ENCODE measurements at places on chromosomes 1 and 21.
A peak's percentile ranks its signal among the peaks of the same experiment; 100 is the strongest.

DNA sequence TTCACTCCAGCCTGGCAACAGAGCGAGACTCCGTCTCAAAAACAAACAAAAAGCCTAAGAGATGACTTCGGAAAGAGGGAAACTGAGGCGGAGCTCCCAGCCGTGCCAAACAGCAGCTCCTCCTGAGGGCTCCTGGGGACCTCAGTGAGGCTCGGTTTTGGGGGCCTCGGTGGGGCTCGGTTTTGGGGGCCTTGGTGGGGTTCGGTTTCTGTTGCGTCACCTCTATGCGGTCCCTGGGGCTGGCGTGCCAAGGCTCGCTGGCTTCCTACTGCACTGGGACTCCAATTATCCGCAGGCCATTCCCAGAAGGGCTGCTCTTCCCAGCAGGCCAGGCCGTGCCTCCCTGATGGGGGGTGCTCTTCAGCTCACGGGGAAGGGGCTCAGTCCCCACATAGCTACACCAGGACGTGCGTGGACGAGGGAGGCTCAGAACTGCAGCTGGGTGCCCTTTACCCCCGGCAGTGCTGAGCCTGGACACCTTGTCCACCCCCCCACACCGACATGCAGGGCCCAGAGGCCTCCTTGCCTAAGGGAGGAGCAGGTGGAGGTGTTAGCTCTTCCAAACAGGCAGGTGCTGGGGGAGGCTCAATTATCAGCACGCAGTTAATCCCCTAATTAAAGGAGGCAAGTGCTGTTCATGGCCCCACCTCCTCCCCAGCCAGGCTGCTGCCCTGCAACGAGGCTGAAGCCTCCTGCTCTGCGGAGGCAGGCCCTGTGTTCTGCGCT, 5.1 kb upstream of the C1orf159 start:
- no peak for DNase-seq

DNA sequence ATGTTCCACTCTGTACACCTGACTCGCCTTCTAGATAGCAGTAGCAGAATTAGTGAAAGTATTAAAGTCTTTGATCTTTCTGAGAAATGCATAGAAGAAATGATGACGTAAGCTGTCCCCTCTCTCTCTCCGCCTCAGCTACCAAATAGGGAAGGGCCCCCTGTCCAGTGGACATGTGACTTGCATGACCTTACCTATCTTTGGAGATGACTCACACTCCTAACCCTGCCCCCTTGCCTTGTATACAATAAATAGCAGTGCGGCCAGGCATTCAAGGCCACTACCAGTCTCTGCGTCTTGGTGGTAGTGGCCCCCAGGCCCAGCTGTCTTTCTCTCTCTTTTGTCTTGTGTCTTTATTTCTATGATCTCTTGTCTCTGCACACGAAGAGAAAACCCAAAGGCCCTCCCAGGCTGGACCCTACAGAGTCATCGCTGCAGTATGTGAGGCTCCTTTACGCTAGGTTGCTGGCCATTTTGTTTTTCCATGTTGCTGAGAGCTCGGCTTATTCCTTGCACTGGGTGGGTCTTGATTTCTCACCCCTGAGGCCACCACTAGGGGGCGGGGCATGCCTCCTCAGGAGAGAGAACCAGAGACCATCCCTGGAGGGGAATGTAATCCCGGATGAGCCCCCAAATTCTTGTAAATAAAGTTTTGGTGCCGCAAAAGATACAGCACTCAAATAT, 16.0 kb upstream of the ZBTB8B start:
- DNase-seq, result peak; percentile 8

DNA sequence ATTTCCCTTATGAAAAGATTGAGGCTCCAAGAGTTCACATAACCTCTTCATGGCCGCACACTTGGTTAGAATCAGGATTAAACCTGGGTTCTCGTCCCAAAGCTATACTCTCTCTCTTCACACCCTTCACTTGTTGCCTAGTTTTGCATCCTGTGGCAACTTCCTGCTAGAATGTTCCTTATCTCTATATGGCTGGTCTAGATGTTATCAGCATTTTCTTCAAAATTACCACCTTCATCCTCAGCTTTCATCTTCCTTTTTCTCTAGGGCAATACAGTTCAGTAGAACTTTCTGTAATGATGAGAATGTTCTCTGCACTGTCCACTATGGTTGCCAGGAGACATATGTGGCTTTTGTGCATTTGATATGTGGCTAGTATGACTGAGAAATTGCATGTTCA, 31.1 kb upstream of the BCAR3 start:
- no peak for DNase-seq

- DNase-seq, result no peak
Measured at GRCh38 chr1:233315718-233316301, 11.7 kb upstream of the MAP3K21 start.

DNA sequence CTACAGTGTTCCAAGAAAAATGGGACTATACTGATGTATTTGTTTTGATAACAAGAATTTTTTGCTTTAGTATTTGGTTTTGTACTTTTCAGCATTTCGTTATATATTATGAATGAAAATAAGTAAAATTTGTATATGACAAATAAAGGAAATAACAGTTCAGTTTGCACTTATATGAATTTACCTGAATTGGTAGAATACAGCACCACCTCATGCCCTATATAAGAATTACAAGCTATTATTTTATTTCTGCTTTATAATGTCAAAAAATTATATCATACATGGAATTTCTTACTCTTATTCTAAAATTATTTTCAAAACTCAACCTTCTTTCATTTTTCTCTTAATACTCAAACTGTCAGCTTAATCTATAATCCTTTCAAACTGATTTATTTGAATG, 14.6 kb downstream of the EFCAB7 start:
- no peak for DNase-seq

DNA sequence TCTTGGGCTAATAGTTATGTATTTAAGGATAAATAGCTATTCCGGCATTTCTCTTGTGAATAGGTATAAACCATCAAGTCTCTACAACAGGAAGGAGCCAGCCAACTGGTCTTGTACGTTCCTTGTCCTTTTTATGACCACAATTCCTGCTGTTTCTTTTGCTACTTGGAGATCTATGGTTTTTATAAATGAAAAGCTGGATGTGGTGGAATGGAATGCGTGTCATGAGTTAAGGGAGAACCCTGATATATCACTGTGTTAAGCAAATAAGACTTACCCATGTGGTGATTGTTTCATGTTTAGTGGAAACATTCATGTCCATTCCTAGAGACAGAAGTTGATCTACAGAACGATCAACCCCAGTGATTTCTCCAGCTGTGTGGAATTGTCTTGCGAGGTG, 282.1 kb downstream of the RPS6KC1 start:
- no peak for DNase-seq

DNA sequence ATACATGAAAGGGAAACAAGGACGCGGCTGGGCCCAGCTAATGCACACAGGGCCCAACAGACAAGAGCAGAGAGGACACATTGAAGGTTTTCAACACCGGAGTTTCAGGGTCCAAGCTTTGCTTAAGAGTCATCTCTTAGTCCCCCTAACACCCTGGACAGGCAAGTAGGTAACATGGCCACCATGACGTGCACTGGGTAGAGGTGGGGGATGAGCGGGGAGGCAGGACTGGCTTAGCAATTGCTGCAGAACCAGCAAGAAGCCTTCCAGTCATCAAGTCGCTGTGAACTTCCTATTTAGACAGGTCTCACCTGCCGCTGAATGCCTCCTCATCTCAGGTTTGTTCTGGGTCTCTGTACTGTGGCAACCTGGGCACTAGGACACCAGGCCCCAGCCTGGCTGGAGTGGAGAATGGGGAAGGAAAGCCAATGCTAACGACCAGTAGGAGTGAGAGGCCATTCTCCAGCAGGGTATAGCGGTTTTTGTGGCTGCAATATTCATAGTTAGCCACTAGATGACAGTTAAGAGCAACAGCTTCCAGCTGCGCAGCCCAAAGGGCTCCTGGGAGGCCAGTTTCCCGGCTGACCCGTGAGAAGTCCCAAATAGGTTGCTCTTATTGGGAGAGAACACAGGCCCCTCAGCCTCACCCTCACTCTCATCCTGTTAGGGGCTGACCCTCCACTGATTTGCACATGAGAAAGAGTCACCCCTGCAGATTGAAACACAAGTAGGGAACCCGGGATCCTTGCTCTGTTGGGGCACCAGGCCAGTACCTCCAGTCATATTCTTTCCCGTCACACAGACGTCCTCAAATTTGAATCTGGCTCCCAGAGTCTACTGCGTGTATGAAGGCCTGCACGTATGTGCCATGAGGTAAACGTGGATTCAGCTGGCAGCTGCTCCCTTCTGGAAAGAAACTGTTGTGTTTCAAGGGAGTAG, 6.0 kb upstream of the PIGC start:
- peak; percentile 42 for DNase-seq

GRCh38 chr1:37070126-37070525, 35.8 kb upstream of the GRIK3 start:
- DNase-seq, result no peak

- DNase-seq, result peak; percentile 84
Measured at GRCh38 chr1:225746361-225747179, 31.1 kb upstream of the SRP9 start.

- DNase-seq, result no peak
Measured at GRCh38 chr1:173447224-173447623, 29.9 kb upstream of the PRDX6 start.

DNA sequence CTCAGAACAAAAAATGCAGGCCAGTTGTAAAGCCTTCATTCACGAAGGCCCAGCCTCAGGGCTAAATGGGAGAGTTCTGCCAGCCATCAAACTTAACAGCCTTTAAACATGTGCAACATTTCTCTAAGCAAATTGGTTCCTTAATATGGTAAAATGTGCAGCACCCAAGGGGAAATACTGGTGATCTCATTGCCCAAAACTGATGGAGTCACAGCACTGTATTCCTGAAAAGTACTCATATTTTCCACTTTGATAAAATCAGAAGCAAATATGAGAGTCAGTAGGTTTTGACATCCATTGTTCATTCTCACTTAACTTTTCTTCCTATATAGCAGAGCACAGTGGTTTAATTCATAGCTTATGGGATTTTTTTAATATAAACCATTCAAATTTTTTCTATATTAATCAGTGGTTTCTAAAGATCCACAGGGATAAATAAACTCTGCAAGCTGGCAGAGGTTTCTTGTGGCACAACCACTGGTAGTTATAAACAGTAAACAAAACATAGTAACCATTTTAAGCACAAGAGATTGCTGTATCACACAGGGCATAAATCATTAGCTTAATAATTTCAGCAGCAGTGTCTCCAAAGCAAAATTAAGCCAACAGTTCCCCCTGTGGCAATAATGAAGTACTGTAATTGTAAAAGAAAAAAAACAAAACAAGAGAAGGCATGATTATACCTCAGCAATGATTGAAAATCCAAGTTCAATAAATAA, 106.9 kb upstream of the LYPLAL1 start:
- DNase-seq, result peak; percentile 23

DNA sequence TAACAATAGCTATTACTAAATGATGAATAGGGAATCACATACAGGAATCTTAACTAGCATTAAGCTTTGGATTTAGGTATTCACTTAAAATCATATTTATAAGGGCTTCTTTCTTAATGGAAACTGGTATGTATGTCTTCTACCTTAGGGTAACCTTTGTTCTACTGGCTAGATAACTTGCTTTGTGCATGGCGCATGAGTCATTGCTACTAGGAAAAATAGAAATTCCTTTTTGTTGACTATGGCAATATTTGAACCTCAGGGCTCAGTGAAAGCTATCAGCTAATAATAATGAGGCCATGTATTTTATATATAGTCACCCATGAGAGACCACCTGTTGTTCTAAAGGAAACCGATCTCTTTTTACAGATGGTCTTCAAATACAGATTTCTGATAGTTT, 72.5 kb downstream of the RPS6KC1 start:
- DNase-seq, result no peak

GRCh38 chr1:77476475-77476874, 194.7 kb downstream of the AK5 start:
- no peak for DNase-seq

DNA sequence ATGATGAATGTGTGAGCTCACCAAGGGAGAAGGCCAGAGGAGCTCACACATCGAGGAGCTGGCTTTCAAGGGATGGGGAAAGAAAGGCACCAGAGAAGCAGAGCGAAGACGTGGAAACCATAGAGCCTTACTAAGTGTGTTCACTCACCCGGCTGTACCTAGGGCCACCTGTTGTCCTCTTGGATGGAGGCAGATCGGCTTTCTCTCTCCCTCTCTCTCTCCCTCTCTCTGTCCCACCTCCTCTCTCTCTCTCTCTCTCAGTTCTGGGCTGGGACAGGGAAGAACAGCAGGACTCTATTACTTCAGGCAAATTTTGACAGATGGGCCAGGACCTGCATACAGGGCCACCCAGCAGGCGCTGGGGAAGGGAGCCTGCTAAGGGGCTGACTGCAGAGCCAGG, 64.8 kb downstream of the HIVEP3 start:
- no peak for DNase-seq

GRCh38 chr1:43913666-43914360, 19.8 kb upstream of the ARTN start:
- DNase-seq, result no peak

All from NCI-H1092 treated with DMSO at 0.1 percent for 48 hours (cell line).